ENCODE measurements at places on chromosomes 1 and 21.

GRCh38 chr1:215181518-215181917 is 99.0 kb downstream of the KCNK2 start:
- no peak for DNase-seq
- H3K4me1 ChIP-seq = no peaks in the 10 kb centered on the region
- H3K27me3 ChIP-seq = no peaks in the 10 kb centered on the region
- H3K36me3 ChIP-seq = no peaks in the 10 kb centered on the region

GRCh38 chr1:168603501-168604110 is 27.2 kb downstream of the XCL1 start:
- H3K4me1 ChIP-seq = no peaks in the 10 kb centered on the region
- H3K36me3 ChIP-seq = no peaks in the 10 kb centered on the region
- peak; percentile 53 for DNase-seq
- H3K27ac ChIP-seq = no peak overlapping the region

DNA sequence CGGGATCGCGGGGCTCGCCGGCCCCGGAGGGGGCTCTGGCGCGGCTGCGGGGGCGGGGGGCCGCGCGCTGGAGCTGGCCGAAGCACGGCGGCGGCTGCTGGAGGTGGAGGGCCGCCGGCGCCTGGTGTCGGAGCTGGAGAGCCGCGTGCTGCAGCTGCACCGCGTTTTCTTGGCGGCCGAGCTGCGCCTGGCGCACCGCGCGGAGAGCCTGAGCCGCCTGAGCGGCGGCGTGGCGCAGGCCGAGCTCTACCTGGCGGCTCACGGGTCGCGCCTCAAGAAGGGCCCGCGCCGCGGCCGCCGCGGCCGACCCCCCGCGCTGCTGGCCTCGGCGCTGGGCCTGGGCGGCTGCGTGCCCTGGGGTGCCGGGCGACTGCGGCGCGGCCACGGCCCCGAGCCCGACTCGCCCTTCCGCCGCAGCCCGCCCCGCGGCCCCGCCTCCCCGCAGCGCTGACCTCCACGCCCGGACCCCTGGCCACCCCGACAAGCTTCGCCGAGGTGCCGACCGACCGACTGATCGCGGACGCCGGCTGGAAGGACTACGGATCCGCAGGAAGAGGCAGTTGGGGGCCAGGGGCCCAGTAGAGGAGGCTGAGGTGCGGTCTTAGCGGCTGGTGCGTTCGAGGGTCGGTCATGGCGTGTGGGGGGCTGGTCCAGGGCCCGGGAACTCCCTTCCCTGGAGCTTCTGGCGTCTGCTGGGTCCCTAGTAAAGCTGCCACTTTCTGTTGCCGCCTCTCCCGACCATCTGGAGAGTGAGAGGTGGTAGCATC is 711 bp downstream of the TRNP1 start:
- H3K27me3 ChIP-seq = peaks cover 55% of the 10 kb centered on the region
- H3K36me3 ChIP-seq = no peaks in the 10 kb centered on the region
- H3K4me1 ChIP-seq = peaks cover 18% of the 10 kb centered on the region
- no peak overlapping the region for H3K27ac ChIP-seq
- DNase-seq = no peak
- H3K4me3 ChIP-seq = peak overlapping the region; percentile 54

- H3K27ac ChIP-seq = no peak overlapping the region
- no peak overlapping the region for H3K4me3 ChIP-seq
- H3K27me3 ChIP-seq = no peaks in the 10 kb centered on the region
- no peaks in the 10 kb centered on the region for H3K36me3 ChIP-seq
Observed at GRCh38 chr1:233664804-233665574, 51.1 kb downstream of the KCNK1 start.

DNA sequence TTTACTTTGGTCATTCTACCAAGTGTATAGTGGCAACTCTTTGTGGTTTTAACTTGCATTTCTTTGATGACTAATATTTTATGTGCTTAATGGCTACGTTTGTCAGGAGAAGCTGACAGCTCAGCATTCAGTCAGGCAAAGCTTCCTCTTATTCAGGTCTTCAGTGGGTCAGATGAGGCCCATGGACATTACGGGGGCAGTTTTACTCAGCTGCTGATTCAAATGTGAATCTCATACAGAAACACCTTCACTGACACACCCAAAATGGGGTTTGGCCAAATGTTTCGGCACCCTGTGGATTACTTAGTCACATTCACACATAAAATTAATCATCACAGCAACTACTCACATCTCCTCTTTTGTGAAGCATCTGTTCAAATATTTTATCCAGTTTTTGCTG is 104.9 kb upstream of the PLD5 start:
- no peaks in the 10 kb centered on the region for H3K36me3 ChIP-seq
- DNase-seq = no peak
- H3K4me3 ChIP-seq = no peak overlapping the region
- no peaks in the 10 kb centered on the region for H3K27me3 ChIP-seq
- H3K4me1 ChIP-seq = no peaks in the 10 kb centered on the region
- no peak overlapping the region for H3K27ac ChIP-seq

- H3K4me3 ChIP-seq = no peak overlapping the region
- H3K27me3 ChIP-seq = no peaks in the 10 kb centered on the region
- peaks cover 39% of the 10 kb centered on the region for H3K36me3 ChIP-seq
- no peak for DNase-seq
- no peak overlapping the region for H3K27ac ChIP-seq
Observed at GRCh38 chr1:942411-942821, 16.6 kb downstream of the NOC2L start.

DNA sequence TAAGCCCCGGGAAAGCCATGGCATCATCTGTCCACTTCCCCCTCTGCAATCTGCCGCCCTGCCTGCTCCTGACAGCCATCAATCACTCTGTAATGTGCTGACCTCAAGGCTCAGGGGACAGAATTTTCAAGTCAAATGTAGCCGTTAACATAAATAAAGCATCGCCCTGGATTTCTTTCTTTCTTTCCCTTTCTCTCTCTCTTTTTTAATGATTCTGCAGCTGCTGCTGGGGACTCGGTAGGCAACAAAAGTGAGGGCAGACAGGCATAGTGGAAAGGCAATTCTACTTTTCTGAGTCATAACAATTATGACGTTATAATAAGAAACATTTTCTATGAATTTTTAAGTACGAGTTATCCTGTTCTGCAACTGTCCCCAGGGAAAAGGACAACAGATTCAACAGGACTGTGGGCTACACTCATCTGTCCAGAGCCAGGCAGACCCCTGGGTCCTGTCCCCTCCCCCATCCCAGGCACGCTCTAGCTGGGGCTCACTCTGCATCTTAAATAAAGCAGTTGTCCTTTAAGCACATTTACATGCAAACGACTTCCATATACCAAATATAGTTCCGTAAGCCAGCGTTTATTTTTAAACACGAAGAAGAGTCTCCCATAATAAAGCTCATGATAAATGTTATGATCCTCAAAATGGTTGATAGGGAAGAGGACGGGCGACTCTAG is 78.7 kb downstream of the SSBP3 start:
- H3K36me3 ChIP-seq = no peaks in the 10 kb centered on the region
- H3K27ac ChIP-seq = peak overlapping the region; percentile 75
- H3K4me3 ChIP-seq = no peak overlapping the region

- H3K4me1 ChIP-seq = no peaks in the 10 kb centered on the region
- H3K4me3 ChIP-seq = no peak overlapping the region
- H3K27ac ChIP-seq = no peak overlapping the region
- H3K36me3 ChIP-seq = no peaks in the 10 kb centered on the region
Observed at GRCh38 chr1:189323091-189323490, 1154.6 kb downstream of the BRINP3 start.

DNA sequence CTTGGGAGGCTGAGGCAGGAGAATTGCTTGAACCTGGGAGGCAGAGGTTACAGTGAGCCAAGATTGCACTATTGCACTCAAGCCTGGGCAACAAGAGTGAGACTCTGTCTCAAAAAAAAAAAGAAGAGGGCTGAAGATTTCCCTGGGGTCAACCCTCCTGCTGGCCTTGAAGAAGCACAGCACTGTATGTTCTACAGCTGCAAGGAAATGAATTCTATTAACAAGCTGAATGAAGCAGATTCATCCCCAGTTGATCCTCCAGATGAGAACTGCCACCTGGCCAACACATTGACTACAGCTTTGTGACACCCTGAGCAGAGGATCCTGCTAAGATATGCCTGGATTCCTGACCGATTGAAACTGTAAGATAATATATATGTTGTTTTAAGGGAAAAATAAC is 129.5 kb downstream of the ADSS2 start:
- H3K36me3 ChIP-seq = no peaks in the 10 kb centered on the region
- no peaks in the 10 kb centered on the region for H3K27me3 ChIP-seq

- H3K4me1 ChIP-seq = no peaks in the 10 kb centered on the region
- H3K27me3 ChIP-seq = no peaks in the 10 kb centered on the region
- H3K27ac ChIP-seq = no peak overlapping the region
- H3K36me3 ChIP-seq = peaks cover 55% of the 10 kb centered on the region
Observed at GRCh38 chr1:28037206-28037605, 51.2 kb downstream of the EYA3 start.

DNA sequence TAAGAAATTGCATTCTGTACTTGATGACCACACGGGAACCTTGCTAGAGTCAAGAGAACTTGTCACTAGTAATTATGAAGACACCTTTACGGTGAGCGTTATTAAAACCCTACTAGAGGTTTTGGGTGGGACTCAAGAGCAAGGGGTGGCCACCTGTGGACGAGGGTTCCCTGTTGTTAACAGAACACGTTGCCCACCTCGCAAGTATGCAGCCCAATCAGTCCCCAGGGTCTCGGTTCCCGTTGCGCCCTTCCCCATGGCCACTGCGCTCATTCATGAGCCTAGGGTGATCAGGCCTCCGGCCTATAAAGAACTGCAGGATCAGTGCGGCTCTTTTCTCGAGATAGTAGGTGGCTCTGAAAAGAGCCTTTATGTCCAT is 30.2 kb upstream of the RNF187 start:
- peak overlapping the region; percentile 80 for H3K27ac ChIP-seq
- peaks cover 13% of the 10 kb centered on the region for H3K4me1 ChIP-seq
- peak overlapping the region; percentile 60 for H3K4me3 ChIP-seq

GRCh38 chr1:118999348-119000071 is 11.4 kb upstream of the TBX15 start:
- no peak for DNase-seq
- H3K27ac ChIP-seq = no peak overlapping the region
- H3K36me3 ChIP-seq = no peaks in the 10 kb centered on the region
- no peak overlapping the region for H3K4me3 ChIP-seq

DNA sequence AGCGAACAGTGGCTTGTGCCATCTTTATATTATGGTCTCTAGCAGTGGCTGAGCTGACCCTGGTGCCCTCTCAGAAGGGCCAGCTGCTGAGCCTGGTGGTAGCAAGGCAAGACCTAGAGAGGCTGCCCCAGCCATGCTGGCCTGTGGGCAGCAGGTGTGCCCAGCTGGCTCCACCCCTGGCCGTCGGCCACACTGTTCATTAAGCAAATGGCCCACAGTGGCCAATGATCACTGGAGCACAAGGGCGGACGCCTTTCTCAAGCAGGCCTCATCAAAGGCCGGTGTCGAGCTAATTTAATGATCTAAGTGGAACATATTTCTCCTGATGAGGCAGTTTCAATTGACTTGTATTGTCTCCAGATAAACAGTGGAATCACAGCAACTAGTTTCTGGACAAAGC is 89.4 kb downstream of the GRIK3 start:
- DNase-seq = no peak
- H3K27ac ChIP-seq = no peak overlapping the region
- no peaks in the 10 kb centered on the region for H3K27me3 ChIP-seq
- no peak overlapping the region for H3K4me3 ChIP-seq

- H3K27ac ChIP-seq = no peak overlapping the region
- no peaks in the 10 kb centered on the region for H3K4me1 ChIP-seq
- H3K27me3 ChIP-seq = no peaks in the 10 kb centered on the region
- H3K4me3 ChIP-seq = no peak overlapping the region
- DNase-seq = no peak
- no peaks in the 10 kb centered on the region for H3K36me3 ChIP-seq
Observed at GRCh38 chr1:56387071-56387740, 192.2 kb downstream of the PLPP3 start.

DNA sequence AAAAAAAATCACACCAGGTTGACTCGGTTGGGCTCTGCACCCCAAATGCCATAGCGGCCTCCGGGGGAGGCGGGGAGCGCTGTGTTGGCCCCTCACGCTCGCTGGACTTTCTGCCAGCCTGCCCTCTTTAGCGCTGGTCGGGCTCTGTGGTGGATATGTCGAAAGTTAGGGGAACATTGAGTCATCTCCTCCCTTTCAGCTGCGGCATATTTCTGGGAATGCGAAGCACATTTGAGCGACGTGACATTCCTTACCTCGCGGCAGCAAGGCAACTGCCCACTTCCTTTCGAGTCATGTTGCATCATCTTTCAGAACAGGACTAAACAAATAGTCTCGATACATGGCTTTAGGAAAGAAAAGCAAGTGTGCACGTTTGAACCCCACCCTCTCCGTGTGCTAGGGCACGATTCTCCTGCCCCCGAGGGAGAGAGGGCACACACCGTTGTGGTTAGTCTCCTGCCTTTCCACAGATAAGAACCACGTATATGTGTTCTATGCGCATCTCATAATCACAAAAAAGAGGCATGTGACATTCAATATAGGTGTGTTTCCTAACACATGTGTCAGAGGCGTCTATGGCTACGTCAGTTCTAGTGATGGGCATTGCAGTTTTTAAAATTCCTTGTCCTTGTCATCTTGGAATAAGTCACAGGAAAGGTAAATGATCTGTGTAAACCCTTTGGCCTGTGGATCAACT is 105.9 kb upstream of the SLC45A1 start:
- no peak overlapping the region for H3K4me3 ChIP-seq
- peaks cover 14% of the 10 kb centered on the region for H3K4me1 ChIP-seq
- H3K36me3 ChIP-seq = no peaks in the 10 kb centered on the region
- H3K27me3 ChIP-seq = no peaks in the 10 kb centered on the region
- no peak overlapping the region for H3K27ac ChIP-seq

GRCh38 chr1:32047701-32048100 is 25.0 kb upstream of the TMEM39B start:
- H3K4me3 ChIP-seq = no peak overlapping the region
- no peak overlapping the region for H3K27ac ChIP-seq
- no peaks in the 10 kb centered on the region for H3K27me3 ChIP-seq
- no peak for DNase-seq

DNA sequence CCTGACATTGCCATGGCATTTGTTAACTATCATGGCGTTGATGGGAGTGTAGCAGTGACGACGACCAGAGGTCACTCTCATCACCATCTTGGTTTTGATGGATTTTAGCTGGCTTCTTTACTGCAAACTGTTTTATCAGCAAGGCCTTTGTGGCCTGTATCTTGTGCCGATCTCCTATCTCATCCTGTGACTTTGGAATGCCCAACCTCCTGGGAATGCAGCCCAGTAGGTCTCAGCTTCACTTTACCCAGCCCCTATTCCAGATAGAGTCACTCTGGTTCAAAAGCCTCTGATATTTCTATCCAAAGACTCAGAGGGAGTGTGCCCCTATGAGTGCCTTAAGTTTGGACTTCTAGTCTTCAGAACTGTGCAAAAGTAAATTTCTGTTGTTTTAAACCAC is 130.1 kb downstream of the ADAMTS1 start:
- no peaks in the 10 kb centered on the region for H3K27me3 ChIP-seq
- H3K27ac ChIP-seq = no peak overlapping the region
- H3K4me3 ChIP-seq = no peak overlapping the region
- no peak for DNase-seq
- H3K36me3 ChIP-seq = no peaks in the 10 kb centered on the region

GRCh38 chr1:15501208-15502032 is 22.6 kb downstream of the CASP9 start:
- H3K4me1 ChIP-seq = no peaks in the 10 kb centered on the region
- H3K27me3 ChIP-seq = no peaks in the 10 kb centered on the region
- peak; percentile 55 for DNase-seq
- H3K27ac ChIP-seq = no peak overlapping the region
- no peaks in the 10 kb centered on the region for H3K36me3 ChIP-seq
- H3K4me3 ChIP-seq = no peak overlapping the region
